ENCODE measurements at places on chromosomes 2 and 18.

DNA sequence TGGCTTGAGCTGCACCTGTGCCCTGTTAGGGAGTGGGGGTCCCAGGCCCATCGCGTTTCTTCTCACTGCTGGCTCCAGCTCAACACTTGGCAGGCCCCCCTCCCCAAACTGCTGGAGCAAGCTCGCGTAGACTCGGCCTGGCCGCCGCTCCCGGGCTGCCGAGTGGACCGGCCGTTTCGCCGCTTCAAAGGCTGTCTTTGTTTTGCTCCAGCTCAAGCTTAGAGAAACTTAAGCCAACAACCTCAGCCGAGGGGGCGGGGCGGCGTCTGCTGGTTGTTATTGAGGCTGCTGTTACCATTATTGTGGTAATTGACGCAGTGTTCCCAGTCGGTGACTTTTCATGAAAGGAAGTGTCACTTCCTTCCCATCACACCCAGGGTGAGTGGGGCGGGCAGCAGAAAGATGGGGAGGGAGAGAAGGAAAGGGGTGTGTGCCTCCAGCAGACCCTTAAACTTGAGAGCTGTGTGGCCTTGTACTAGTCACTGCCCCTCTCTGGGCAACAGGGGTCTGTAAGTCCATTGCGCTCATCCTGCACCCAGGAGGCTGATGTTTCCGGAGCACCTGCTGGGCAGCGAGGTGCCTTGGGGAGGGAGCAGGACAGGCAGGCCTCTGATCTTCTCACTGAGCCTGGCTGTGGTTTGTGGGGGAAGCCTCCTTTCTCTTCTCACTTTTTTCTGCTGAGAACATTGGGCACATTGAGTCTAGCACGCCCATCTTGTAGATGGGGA, 2.1 kb downstream of the ARID5A start:
- DNase-seq = peak; percentile 91

DNA sequence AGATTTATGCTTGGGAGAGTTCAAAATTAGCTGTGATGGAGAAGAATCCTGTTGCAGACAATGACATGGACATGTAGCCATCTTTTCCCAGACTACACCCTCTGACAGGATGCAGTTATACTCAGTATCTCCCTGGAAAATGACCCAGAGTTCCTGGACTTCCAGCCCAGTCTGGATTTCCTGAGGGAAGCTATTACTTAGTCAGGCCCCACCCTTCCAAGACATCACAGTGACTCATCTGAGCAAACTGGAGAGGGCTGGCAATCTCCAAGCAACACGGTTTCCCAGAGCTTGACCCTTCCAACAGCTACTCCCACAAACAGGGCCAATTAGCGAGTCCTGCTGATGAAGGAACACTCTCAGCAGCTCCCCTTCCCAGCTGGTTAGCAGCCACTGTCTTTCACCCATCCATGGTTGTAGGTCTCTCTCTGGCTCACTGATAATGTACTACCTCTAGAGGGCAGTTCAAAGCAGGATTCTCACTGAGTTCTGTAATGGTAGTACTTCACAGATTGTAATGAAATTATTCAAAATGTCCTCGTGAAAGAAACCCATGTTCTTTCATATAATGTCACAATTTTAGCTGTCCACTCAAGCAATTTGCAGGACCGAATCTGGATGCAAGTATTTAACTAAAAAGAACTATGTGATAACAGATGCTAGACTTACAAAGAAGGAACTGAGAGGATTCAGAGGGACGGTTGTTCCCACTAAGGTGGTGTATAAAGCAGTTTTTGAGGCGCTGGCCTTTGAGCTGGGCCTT, 110.2 kb downstream of the MDH1 start:
- DNase-seq = peak; percentile 81

DNA sequence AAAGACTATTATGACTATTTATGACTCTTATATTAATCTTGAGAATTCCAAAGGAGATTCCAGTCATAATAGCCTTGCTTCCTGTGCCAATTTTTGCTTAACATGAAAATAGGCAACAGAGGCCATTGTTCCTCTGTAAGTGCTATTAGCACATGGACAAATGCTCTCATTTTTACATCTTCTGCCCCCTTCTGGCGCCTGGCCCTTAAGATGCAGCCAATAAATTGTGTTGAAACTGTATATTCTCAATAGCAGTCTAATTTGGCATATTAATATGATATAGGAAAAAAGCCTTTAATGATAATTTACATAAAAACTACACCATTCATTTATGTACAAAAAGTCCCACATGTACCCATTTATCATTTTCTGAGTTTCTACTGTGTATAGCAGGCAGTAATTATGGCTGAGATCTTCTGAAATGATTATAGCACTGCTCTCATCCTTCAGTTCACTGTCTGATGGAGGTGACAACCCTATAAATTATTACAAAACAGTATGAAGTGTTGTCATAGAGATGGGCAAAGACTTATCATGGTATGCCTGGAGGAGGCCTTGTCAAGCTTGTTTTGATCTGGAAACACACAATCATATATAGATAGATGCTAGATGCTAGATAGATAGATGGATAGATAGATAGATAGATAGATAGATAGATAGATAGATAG, 613.3 kb downstream of the TSN start:
- DNase-seq = no peak

DNA sequence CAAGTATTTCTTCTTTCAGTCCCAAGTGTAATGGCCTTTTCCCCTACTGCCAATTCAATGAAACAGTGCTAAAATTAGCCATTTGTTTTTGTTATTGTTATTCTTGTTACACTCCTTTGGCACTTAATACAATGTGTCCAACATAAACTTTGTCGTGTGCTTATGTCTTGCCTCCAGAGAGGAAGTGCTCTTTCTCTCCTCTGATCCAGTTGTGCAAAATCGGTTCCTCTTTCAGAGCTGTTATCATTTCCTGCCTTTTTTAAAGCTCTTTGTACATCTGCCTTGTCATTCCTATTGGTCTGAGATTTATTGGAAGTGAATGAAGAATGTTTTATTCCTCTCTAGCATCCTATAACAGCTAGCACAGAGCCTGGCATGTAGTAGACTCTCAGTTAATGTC, 623.2 kb upstream of the ID2 start:
- no peak for DNase-seq

GRCh38 chr2:239288237-239288636, 112.6 kb downstream of the HDAC4 start:
- no peak for DNase-seq

- DNase-seq = no peak
Observed at GRCh38 chr2:4762951-4763376, 929.2 kb upstream of the SOX11 start.

- peak; percentile 80 for DNase-seq
Observed at GRCh38 chr2:99636144-99637034, 146.6 kb upstream of the REV1 start.

DNA sequence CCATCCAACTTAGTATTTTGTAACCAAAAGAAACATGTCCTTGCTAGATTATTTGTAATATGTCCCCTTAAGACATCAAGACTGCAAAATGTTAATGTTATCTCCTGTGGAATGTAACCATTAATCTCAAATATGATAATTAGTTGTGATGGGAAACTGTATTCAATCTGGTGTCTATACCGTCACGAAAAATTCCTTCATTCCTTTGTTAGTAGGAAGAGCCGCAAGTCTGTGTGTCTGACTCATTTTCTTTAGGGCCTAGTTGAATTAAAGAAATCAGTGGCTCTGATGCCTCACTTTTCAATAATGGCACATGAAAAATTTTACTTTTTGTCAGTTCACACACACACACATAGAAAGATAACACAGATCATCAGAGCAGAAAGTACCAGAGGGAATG, 127.1 kb upstream of the CHAC2 start:
- no peak for DNase-seq

- DNase-seq = no peak
Observed at GRCh38 chr2:108855194-108855593, 68.6 kb downstream of the CCDC138 start.

DNA sequence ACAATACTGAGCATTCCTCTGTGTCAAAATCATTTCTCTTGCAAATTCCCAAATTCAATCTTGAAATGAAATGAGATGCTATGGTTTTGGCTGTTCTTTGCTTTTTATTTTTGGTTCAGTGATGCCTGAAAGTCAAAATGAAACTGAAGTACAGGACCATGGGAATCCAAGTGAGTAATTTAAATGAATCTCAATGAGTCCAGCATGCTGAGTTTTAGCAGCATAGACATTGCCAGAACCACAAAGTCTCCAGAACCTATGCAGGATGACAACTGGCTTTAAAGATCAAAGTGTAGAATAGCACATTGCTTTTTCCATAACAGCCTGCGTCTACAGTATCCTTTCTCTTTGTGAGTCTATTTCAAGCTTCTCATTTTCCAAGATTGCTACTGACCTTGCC, 1050.7 kb upstream of the PIK3C3 start:
- DNase-seq = no peak

DNA sequence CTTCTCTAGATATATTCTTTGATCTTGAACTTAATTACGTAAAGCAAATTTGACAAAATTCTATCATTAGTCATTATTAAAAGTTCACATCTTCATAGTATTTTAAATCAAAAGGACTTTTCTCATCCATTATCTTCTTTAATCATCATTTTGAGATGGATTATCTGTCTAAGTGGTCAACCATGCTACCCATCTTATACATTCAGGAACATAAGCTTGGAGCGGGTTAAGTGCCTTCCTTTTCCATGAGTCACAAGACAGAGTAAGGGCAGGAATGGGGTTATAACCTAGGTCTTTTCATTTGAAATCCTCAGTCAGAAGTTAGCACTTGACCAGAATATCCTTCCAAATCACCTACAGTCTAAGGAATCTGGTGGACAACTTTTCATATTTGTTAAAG, 297.1 kb downstream of the TCF4 start:
- no peak for DNase-seq

GRCh38 chr2:162579169-162579568, 235.2 kb downstream of the GCA start:
- no peak for DNase-seq

GRCh38 chr18:8480506-8481328, 128.5 kb upstream of the RAB12 start:
- DNase-seq = no peak

DNA sequence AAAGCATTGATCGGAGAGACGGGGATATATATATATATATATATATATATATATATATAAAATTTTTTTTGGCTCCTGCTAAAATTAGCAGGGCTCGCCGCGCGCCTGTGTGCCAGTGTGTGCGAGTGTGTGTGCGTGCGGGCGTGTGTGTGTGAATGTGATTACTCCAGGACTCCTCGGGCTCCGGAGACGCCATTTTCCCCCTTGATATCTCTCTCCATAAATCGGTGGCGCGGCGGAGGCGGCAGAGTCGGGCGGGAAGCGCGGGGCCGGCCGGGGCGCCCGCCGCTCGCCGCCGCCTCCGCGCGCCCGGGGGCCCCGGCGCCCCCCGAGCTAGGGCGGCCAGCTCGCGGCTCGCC, 795 bp upstream of the SETBP1 start:
- peak; percentile 80 for DNase-seq

- DNase-seq = no peak
Observed at GRCh38 chr18:48945953-48946217, 4.9 kb downstream of the SMAD7 start.

GRCh38 chr2:43178602-43179542, 47.5 kb downstream of the ZFP36L2 start:
- DNase-seq = peak; percentile 89

GRCh38 chr18:74546751-74547530, 12.6 kb downstream of the CNDP1 start:
- peak; percentile 52 for DNase-seq

DNA sequence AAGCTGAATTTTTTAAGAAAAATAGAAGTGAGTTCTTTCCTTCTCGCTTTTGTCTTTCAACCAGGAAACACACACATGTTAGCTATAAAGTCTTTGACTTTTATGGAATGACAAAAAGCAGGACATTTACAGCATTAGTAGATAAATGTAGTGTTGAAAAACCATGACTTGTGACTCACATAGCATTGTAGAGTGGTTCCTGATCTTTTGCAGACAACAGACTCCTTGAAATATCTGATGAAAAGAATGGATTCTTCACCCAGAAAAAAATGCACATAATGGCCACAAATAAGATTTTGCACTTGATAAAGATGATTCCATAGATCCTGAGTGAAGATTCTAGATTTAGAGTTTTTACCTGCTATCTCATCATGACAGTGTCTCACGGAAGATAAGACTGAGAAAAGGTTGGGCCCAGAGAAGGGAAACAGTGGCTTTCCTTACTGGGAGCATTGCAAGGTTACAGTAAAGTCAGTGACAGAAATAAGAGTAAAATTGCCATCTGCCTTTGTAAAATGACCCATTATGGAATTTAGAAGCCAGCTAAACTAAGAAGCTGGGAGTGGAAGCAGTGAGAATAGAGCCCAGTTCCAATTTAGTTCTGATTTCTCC, 14.0 kb downstream of the SMARCAL1 start:
- DNase-seq = no peak

GRCh38 chr18:73945130-73945792, 202.4 kb downstream of the FBXO15 start:
- no peak for DNase-seq

DNA sequence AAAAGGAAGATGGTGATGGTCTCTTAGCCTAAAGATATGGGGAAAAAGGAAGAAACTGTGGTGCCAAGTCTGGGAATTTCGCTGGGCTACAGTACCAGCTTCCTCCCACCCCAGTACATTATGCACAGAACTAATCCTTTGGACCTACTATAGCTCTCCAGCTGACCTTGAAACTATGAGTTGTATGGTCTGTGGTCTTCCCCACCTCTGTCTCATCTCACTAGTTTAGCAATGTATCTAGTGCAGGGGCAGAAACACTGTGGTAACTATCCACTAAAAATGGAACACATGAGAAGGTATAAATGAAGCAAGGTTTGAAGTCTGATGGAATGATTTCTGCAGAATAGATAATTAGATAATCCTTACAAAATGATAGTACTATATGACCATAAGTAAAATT, 190.4 kb upstream of the CCDC150 start:
- DNase-seq = no peak

DNA sequence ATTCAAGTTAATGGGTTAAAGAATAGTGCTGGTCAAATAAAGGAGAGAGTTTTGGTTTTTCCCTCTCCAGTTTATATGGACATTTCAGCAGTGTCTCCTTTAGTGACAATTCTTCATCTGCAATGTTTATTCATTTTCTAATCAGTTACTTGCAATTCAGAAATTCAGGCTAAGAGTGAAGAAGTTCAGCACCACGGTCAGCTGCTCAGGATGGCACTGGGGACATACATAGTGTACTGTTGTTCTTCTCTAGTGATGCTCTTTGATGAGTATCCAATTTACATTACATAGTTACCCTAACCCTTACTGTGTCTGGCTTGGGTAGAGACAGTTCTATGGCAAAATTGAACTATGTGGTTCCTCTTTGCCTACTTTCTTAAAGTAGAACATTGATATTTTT, 412.7 kb downstream of the CNTNAP5 start:
- DNase-seq = no peak

GRCh38 chr2:217636991-217637561, 365.7 kb downstream of the TNS1 start:
- no peak for DNase-seq

- DNase-seq = no peak
Observed at GRCh38 chr2:202769201-202769600, 102.4 kb downstream of the ICA1L start.

- DNase-seq = no peak
Observed at GRCh38 chr2:60518567-60518966, 34.9 kb downstream of the BCL11A start.

- DNase-seq = no peak
Observed at GRCh38 chr2:133823226-133823550, 254.9 kb upstream of the NCKAP5 start.

GRCh38 chr18:49273241-49273880, 187.1 kb downstream of the DYM start:
- no peak for DNase-seq

- no peak for DNase-seq
Observed at GRCh38 chr18:25134861-25135260, 217.1 kb downstream of the ZNF521 start.

GRCh38 chr2:215880970-215881369, 132.4 kb downstream of the MREG start:
- DNase-seq = no peak
